Breast epithelium (tissue), 4 donors: ENCODE measurements at places on chromosomes 3 and 15.

- no peak for DNase-seq
These were observed 3.3 kb upstream of the DCP1A start for GRCh38 chr3:53350652-53351051.

- DNase-seq: no peak
These were observed 28.4 kb upstream of the PIK3CB start for GRCh38 chr3:138862924-138863775.

DNA sequence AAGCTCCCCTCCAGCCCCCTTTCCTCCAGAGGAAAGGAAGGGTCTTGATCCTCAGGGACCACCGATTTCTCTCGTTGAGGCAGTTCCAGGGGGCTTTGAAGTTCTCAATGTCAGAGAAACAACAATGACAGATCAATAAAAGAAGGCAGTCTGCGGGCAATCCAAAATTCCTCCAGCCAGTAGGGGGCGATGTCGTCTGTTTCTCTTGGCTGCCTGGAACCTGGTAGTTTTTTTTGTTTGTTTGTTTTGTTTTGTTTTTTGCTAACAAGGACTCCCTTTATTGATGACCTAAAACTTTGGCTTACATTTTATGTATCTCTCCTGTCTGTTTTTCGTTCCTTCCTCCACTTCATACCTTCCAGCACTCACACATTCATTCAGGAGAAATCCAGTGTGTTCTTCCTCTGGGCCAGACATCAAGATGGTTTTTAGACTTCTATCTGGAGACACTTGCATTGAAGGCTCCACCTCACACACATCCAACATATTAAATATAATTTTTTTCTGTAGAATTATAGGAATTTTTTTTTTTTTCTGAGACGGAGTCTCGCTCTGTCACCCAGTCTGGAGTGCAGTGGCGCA is 276.6 kb downstream of the RPLP1 start:
- DNase-seq: no peak

- no peak for DNase-seq
These were observed 618 bp downstream of the PARL start for GRCh38 chr3:183884097-183884426.

DNA sequence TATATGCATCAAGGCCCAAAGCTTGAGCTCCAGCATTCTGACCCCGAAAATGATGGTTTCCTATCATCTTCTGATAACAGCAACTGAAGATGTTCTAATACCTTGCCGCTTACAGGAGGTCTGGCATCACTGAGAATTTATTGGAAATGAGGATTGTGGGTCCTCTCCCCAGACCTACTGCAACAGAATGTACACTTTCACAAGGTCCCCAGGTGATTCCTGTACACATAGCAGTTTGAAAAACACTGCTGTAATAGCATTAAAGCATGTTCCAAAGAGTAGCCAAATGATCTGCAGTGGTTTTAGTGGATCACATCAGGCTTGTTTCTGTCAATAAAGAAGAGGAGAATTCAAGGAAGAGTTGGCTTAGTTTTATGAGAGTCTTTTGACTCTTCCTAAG is 11.3 kb downstream of the TGFBR2 start:
- no peak for DNase-seq

GRCh38 chr15:85499371-85499887 is 119.0 kb downstream of the AKAP13 start:
- DNase-seq: no peak

DNA sequence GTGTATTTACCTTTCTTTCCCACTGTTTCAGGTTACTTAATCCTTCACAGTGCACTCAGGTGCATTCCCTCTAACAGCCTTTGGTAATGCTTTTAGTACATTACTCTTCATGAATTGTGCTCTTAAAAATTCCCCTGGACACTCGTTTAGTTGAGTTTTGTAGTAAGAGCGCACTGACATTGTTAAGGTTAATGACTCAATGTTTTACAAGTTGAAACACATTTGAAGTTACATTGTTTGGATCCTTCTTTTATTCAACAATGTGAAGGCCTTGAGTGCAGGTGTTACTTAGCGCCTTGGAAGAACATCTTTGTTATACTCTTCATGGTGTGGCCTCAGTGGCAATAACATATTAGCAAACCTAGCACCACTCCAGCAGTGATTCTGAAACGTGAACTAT is 739.6 kb downstream of the NAALADL2 start:
- no peak for DNase-seq

- DNase-seq: no peak
These were observed 34.9 kb downstream of the FLNB start for GRCh38 chr3:58042947-58043707.

GRCh38 chr3:114404590-114404989 is 110.8 kb downstream of the TIGIT start:
- DNase-seq: no peak

- no peak for DNase-seq
These were observed 140.3 kb downstream of the TJP1 start for GRCh38 chr15:29681946-29682345.

DNA sequence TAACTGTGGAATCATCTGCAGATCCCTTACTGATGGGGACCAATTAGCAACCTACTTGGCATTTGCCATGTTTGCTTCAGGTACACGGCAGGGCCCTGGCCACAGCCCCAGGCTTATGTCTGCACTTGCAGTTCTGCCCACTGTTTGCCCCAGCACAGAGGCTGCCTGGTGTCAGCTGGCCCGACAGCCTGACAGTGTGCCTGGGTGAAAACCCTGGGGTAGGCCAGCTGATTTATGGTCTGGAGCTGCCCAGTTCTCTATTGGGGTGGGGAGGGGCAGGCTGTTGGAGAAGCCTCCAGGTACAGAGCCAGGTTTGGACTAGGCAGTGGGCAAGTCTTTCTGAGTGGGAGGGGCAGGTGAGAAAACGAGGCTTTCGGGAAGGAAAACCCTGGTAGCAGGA is 11.2 kb upstream of the TGM5 start:
- peak; percentile 51 for DNase-seq

DNA sequence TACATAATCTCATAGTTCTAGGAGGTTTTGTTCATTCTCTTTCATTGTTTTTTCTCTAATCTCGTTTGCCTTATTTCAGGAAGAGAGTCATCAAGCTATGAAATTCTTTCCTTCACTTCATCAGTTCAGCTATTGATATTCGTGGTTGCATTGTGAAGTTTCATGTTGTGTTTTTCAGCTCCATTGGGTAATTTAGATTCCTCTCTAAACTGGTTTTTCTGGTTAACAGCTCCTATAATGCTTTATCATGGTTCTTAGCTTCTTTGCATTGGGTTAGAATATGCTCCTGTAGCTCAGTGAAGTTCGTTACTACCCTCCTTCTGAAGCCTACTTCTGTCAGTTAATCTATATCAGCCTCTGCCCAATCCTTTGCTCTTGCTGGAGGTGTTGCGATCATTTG is 69.4 kb upstream of the CD96 start:
- no peak for DNase-seq

DNA sequence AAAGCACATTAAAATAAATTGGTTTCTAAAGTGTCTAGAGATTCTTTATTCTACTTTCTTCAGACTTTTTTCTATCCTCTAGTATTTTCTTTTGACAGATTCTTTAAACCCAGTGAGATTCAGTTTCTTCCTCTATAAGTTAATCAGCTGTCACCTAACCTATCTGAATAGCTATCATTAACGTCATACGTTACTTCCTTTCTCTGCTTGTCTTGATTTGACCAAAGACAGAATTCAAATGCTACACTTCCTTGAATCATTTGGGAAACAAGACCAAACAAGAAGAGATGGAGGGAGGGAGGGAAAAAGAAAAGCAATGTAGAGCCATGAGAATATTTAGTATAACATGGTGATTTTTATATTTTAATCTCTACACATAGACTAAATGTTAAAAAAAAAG is 235.2 kb downstream of the NAALADL2 start:
- no peak for DNase-seq

DNA sequence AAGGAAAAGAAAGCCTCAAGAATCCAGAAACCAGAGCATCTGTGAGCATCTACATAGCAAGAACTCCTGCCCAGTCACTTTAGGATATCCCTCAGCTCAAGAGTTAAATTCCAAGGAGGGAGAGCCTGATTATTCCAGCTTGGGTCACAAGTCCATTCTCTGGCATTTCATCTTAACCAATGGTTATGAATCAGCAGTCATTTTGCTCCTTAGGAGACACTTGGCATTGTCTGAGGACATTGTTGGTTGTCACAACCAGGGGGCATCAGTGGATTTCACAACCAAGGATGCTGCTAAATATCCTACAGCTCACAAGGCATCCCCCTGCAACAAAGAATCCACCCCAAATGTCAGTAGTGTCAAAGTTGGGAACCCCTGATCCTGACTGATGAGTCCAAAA is 51.0 kb upstream of the LMCD1 start:
- DNase-seq: no peak

GRCh38 chr15:67815036-67815592 is 10.2 kb upstream of the SKOR1 start:
- DNase-seq: no peak

DNA sequence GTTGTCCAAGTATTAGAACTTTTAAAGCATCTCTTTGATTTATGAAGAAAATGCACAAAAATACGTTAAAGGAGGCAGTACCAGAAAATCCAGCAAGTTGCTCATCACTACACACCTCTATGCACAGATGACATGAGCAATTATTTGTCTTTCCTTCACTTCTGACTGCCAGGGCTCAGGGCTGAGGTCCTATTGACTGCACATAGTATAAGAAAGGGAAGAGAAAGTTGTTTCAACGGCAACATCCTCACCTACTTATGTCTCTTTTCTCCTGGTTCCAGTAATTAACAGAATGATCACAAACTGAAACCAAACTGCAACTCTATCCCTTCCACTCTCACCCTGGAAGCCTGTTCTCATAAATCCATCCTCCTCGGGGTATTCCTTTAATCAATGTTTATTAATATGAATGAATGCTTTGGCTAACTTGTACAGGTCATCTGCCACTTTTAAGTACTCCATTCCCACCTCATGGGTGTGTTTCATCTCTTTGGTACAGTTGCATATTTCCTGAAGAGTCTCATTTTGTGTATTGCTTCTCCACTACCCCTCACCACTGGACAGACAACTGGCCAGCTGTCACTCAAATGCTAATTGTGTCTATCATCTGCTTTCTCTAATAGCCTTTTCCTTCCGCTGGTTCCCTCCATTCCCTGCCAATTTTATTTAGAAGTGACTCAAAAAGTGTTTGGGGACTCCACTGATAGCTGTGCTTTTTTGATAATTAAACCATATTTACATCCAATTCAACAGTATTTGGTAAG is 34.5 kb downstream of the RAB27A start:
- no peak for DNase-seq

- DNase-seq: no peak
These were observed 42.0 kb downstream of the SLC6A6 start for GRCh38 chr3:14444380-14444779.

DNA sequence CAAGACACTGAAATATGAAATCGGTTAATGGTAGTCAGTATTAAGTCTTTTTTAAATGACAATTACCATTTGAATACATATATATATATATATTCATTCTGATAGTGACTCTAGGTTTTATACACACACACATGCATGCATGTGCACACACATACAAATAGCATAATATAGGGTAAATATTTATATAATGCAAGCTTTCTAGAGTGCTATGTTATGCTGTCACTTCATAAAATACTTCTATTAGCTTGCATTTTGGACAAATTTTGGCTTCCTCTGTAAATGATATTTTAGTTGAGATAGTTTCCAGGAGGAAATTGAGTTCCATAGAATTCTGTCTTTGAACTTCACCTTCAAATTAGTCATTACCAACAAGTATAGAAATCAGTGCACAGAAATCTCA is 89.9 kb upstream of the EPHA3 start:
- DNase-seq: no peak

GRCh38 chr15:101342056-101342455 is 47.0 kb upstream of the SNRPA1 start:
- DNase-seq: no peak
